ENCODE measurements at places on chromosomes 5 and 9.

DNA sequence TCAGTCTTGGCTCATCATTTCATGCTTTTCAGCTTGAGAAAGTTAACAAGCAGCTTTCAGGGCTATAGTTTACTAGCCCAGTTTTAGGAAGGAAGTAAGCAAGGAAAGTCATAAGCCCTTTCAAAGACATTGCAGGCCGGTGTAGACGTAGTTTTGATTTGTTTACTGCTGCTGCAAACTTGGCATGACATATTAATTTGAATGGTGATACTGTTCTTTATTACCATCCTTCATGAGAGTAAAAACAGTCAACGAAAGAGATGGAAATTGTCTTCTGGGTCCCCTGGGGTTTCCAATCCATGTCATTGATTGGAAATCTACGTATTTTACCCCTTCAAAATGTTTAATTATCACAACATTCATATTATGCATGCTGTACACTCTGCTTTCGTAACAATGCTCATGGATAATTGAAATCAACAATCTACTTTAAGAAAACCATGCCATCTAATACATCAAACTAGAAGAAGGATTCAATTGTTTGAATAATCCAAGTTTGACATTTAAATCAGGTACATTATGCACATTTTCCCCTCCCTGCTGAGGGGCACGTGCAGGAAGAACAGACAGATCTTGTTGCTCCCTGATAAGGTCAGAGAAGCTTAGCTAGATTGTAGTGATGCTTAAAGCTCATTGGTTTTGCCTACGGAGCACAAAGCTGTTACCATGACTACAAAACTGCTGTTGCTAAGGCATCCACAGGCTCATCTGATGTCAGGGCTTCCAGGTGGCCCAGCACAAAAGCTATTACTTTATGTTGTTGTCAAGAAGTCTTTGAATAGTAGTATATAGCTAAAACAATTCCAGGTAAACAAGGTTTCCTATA is 139.9 kb upstream of the PRLR start:
- no peak for DNase-seq

GRCh38 chr5:146681585-146682105 is 165.7 kb upstream of the GPR151 start:
- DNase-seq: no peak

DNA sequence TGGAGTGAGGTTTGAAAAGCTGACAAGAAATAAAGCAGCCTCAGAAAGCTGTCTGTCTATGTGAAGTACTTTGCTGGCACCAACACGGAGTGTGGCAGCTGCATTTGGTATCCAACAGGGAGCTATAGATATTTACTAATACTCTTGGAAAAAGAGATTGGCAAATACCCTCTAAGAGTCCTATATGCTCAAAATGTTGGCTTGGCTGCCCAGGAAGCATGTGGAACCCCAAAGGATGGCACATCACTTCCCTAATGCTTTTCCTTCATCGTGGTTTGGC is 398.3 kb downstream of the TLE4 start:
- DNase-seq: no peak

- no peak for DNase-seq
Measured at GRCh38 chr5:28743025-28743715, 1704.8 kb upstream of the CDH9 start.
